Inflammatory macrophage treated with lipopolysaccharide for 4 hours (primary cell): ENCODE measurements at places on chromosomes 7 and 10.

GRCh38 chr10:86113044-86113443, 253.6 kb downstream of the GRID1 start:
- no peak for DNase-seq

DNA sequence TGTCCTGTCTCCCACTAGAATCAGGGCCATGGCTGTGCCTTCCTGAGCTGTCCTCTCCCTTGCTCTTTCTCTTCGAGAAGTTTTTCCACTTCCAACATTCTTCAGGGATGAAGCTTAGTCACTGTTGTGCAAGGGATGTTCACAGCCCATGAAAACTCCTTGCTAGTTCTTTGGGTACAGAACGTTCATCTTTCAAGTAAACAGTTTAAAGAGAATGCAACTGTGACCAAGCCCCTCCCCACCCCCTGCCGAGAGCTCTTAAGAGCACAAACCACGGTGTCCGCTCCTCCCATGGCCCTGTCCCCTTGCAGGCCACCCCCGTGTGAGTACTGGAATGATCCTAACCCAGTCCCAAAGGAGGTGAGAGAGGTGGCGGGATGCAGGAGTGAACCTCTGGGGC, 161.1 kb upstream of the RHEB start:
- DNase-seq = no peak

DNA sequence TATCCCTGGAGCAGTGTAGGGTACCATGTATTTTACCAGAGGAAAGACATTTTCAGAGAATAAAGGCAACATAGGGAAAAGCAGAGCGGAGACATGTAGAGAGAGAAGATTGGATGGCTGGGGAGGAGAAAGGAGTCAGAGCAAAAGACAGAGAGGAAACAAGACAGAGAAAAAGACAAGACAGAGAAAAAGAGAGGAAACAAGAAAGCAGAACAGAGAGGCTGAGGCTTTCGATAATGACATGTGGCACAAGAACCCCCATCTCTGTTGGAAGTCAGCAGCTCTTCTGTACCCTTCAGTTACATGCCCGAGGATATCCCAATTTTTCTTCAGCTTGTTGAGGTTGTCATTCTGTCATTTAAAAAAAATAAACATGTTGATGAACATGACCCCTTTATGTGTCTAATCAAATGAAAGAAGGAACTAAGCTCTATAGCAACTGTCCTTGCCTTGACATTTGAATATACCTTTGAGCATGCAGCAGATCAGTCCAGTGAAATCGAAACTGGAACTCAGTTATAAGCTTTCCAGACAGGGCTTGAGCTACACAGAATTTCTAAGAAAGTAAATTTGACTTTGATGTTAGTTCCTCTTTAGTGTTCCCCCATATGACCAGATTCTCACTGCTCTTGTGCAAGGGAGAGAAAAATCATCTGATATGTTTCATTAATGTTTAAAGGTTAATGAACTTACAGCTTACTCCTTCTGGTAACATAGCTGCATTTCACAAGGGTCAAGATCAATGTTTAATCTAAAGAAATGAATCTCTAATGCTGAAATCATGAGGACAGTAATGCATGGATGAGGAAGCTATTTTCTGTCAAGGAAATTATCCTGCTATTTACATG, 75.1 kb upstream of the SP4 start:
- DNase-seq = peak; percentile 95

GRCh38 chr10:58266826-58267712, 625 bp downstream of the IPMK start:
- DNase-seq = peak; percentile 94

GRCh38 chr10:95543459-95543858, 17.7 kb downstream of the SORBS1 start:
- DNase-seq = no peak

DNA sequence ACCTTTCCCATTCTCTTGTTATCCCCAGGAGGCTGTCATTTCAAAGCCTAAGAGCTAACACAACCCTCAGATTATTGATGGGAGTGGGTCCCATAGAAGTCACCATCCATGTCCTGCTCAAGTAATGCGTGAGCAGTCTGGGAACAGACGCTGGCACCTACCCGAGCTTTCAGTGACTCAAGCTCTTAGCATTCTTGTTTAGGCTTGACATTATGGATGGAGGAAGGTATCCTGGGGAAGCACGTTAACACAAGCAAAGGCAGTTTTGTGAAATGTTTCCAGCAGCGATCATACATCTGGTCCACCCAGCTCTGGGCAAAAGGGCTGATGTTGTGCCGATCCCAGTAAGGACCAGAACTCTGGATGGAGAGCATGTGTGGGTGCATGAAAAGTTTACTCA, 30.0 kb upstream of the AUTS2 start:
- DNase-seq = no peak

DNA sequence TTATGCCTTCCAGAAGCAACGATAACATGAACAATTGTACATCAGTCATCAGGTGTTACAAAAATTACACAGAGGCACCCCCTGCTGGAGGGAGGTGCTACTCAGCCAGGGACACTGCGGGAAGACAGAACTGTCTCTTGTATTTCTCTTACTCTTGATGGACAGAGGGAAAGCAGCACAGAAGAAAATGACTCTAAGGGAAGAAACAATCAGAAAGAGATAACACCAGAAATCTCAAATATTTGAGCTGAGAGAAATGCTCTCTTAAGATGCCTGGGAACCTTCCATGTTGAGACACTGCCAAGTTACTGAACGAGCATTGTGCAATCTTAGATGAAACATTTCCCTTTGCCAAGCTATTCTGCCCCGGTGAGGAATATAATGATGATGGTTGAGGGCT, 227.6 kb upstream of the NPSR1 start:
- no peak for DNase-seq

DNA sequence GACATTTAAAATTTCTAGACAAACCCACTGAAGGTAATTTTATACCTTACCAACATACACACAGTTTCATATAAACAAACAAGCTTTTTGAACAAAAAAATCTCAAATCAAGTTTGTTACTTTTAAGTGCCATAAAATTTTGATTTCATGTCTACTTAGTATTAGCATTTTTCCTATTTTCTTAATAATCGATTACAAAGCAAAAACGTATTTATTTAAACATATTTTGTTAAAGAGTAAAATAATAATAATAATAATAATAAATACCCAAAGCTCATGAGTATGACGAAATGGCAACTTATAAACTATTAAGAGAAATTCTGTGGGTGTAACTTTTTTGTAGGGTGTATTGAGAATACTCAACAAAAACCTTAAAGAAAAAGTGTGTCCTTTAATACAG, 177.6 kb downstream of the GALNT11 start:
- no peak for DNase-seq

- peak; percentile 10 for DNase-seq
These were observed 27.7 kb upstream of the OSBPL3 start for GRCh38 chr7:25007668-25008067.

DNA sequence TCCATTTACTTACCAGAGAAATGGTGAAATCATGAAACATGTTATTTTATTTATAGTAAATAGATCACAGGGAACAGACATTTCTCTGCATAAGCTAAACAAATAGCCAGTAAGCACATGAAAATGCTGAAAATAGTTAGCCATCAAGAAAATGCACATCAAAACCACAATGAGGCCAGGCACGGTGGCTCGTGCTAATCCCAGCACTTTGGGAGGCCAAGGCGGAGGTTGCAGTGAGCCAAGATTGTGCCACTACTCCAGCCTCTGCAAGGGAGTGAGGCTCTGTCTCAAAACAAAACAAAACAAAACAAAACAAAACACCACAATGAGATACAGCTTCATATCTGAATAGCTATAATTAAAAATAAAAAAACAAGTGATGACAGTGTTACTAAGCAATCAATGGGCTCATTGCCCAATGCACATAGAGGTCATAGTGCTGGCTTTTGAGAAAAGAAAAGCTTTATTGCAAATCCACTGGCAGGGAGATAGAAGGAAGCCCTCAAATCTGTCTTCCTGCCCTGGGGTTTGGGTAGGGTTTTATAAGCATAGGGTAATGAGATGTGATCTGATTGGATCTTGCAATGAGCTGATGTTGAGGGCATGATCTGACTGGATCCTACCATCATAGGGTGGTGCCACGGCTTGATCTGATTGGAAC, 16.2 kb downstream of the CSTF2T start:
- DNase-seq = no peak

DNA sequence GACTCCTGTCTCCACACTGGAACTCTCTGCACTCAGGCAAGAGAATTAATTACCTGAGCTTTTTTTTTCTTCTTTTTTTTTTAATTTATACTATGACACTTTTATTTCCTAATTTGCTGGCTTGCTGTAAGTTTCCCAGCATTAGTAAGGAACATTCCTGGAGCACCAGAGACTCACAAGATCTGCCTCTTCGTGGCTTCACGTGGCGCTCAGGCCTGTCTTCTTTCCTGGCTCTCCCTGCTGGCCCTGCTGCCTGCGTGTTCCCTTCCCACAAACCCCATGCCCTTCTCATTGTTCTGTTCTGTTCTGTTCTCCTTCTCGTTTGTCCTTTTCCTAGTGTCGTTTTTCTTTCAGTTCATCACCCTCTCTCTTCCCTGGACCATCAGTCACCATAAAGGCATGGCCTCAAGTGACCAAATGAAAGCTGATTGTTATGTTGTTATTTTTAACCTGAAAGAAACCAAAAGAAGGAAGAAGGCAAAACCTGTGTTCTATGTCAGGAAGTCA, 591.6 kb upstream of the PFKP start:
- no peak for DNase-seq

DNA sequence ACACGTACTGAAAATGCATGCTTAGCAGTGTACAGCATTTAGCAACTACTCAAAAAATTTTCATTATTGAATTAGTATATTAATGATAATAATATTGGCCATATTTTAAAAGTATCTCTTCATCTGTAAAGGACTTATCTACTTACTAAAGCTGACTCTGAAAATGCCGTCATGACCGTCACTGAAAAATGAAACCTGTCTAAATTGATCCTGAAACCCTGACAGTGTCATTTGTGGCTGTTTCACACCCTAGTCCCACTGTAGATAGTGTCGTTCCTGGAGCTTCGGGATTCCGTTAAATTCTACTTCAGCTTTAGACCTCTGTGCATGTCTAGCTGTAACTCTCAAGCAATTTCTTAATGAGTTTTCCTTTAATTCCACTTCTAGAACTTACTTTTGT, 35.8 kb upstream of the EZH2 start:
- no peak for DNase-seq

- no peak for DNase-seq
These were observed 16.0 kb downstream of the AKR1C8 start for GRCh38 chr10:5168897-5169420.

DNA sequence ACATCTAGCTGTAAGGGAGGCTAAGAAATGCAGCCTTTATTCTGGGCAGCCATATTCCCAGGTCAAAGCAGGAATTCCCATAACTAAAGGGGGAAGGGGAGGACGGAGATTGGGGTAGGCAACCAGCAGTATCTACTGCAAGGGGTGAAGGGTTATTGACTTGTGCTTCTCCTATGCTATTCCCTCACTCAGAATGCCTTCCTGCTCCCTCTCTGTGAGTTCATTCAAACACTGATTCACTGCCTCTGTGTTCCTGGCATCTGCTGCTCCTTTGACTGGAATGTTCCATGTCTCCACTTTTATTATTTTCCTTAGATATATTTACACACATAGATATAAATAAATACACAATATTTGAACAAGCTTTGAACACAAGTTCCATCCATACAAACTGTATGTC, 11.1 kb downstream of the HTR7 start:
- DNase-seq = no peak

DNA sequence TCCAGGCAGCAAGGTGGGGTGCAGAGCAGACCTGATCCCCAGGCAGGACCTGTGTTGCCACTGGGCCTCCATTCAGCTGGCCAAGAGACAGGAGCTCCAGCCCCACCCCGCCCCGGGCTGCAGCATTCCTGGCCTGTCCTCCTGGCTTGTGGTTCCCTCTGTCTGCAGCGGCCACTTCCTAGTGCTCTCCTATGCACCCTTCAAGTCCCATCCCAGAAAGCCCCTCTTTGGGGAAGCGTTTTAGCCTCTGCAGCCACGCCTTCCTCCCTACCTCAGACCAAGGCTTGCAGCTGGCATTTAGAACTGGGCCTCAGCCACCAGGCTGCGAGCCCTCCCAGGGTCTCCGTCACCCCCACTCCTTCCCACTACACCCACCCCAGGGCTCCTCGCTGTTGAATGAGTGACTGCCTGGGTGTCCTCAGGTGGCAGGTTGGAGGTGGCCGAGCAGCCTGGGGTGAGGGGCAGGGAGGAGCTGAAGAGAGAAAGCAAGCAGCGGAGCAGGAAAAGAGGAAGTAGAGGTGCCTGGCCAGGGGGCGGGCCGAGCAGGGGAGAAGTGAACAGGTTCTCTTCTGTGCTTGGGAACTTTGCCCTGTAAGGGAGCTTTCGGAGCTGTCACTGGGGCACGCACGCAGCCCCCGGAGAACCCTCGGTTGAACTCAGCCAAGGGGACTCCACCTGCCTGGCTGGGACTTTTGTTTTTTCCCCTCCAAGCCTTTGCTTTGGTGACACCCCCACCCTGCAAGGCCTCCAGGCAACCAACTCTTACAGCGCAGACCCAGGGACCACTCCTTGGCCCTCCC, 109.1 kb upstream of the TNRC18 start:
- peak; percentile 59 for DNase-seq

DNA sequence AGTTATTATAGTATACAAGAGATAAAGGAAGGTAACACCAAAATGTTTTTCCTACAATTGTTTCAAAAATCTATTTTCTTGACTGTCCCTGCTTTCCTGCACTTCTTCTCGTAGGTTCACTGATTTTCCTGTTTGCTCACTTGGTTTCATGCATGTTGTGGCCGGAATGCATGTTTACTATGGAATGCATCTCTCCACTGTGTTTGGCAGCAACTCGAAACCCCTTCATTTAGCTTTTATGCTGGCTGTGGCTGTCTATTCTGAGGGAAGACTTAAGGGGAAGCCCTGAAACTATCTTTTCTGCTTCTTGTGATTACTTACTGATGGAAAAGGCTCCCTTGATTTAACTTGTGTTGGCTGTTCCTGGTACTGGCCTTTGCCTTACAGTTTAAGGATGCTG, 120.3 kb downstream of the NRG3 start:
- DNase-seq = no peak

GRCh38 chr7:147556317-147556716, 1034.2 kb upstream of the C7orf33 start:
- DNase-seq = no peak
